ENCODE measurements at places on chromosomes 12 and 14.
A peak's percentile ranks its signal among the peaks of the same experiment; 100 is the strongest.

DNA sequence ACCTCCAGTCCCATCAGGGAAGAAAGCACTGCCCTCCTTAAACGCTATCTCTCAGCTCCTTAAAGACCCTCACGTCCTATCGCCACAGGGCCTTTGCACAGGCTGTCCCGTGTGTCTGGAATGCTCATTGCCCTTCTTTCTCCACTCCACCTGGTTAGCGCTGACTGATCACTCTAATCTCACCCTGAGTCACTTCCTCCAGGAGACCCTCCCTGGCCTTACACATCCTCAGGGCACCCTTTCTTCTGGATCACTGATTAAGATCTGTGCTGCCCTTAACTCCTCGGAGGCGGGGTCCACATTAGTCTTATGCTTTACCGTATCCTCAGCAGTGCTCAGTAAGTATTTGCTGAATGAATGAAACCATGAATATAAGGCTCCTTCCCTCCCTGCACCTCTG, 94.7 kb downstream of the SYNE3 start:
- DNase-seq = no peak

GRCh38 chr14:58789736-58790135, 152.0 kb downstream of the DACT1 start:
- no peak for DNase-seq

DNA sequence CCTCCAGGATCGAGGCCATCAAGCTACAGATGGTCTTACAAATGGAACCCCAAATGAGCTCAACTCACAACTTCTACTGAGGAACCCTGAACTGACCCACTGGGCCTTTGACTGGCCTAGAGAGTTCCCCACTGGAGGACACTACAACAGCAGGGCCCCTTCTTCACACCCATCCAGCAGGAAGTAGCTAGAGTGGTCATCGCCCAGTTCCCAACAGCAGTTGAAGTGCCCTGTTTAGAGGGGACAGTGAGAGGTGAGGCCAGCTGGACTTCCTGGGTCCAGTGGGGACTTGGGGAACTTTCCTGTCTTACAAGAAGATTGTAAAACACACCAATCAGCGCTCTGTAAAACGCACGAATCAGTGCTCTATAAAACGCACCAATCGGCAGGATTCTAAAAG, 247.9 kb upstream of the BTG1 start:
- no peak for DNase-seq

- no peak for DNase-seq
Measured at GRCh38 chr14:76647697-76648298, 113.5 kb upstream of the VASH1 start.

- no peak for DNase-seq
Measured at GRCh38 chr12:29725587-29726320, 58.0 kb downstream of the TMTC1 start.

DNA sequence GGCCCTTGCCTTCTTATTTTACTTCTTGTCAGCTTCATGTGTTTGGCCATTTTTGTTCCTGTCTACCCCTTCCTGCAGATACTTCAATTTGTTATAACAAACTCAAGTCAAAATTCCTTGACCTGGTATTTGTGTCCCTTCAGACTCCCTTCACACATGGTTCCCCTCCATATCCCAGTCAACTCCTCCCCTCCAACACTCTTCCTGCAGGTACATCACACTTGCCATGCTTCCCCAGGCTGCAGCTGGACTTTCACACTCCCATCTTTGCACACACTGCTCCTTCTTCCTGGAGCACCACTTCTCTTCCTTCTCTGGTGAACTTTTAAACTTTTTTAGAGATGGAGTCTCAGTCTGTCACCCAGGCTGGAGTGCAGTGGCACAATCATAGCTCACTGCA, 18.9 kb upstream of the FIGNL2 start:
- DNase-seq = no peak

GRCh38 chr14:37585101-37585511, 9.9 kb downstream of the FOXA1 start:
- DNase-seq = no peak

DNA sequence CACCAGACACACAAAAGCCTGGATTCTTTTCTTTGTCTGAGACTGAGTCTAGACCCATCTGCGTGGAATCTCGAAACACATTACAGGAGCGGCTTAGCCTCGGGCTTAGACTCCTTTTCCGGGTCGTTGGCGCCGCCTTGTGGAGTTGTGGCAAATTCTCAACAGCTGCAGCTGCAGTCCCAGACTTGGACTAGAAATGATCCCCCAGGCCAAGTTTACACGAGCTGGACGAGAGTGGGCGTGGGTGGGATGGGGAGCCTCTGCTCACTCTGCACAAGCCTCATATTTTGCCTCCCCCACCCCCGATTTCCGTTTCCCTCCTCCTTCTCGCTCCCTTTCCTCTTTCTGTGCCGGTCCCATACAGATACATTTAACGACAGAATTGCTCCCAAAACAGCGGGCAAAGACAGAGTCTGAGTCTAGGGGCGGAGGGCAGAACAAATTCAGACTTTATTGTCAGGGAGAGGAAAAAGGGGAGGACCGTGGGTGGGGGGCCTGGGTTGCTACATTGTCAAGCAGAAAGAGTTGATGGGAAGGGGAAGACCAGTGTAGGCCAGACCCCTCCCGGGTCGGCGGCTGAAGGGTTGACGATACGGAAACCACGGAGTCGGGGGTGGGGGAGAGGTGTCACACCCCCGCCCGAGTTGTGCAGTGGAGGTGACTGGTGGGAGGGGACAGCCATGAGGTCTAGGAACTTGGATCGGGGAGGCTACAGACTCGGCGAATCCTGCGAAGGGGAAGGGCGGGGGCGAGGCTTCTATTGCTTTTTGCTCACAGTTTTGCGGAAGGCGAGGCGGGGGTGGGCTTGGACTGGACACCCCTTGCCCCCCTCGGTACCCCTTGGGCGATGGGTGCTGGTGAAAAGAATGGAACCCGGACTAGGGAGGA, 4.7 kb upstream of the GPR84 start:
- peak; percentile 100 for DNase-seq

GRCh38 chr14:101855958-101856357, 94.4 kb downstream of the PPP2R5C start:
- no peak for DNase-seq

DNA sequence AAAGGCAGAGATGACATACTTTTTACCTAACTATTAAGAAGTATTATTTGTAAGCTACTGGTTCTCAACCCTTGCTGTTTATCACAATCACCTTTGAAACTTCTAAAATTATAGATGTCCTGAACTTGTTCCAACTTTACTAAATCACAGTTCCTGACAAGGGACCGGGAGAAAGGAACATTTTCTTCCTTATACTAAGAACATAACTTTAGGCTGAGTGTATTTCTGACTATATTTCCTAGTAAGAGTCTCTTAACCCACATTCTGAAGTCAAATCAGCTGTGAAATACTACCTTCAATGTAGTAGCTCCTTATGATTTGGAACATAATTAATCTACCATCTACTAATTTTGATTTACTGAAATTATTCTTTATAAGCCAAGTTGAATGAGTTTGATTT, 80.2 kb downstream of the BAZ1A start:
- DNase-seq = no peak

DNA sequence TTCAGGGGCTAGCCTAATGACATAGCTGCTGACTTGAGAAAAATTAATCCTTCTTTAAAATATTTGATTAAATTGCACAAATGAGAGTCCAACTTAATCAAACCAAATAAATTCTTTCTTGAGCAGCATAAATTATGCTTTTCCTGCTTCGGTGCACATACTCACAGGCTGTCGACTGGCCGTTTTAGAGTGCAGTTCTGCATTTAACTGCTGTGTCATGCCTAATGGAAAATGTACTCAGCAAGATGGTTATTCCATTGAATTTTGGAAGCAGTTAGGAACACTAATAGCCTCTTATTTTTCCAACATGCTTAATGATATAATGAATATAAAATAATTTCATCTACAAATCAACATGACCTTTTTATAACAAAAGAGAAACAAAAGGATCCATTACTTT, 266.1 kb upstream of the LRIG3 start:
- no peak for DNase-seq

DNA sequence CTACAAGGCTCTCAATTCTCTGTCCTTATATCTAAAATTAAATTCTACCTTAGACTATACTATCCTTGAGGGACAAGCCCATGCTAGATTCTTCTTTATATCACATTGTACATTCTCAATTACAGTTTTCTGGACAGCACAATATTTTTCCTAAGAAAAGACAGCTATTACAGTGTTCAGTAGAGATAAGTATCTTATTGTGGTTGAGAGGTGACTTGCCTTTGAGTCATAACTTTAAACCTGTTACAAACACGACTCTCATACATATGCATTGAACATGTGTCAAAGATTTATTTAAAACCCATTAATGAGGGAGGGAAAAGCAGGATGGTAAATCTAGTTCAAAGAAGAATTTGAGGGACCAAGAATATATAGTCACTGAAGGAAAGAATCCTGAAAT, 61.1 kb downstream of the TPH2 start:
- no peak for DNase-seq

GRCh38 chr12:15721316-15722115, 67.7 kb downstream of the EPS8 start:
- no peak for DNase-seq

DNA sequence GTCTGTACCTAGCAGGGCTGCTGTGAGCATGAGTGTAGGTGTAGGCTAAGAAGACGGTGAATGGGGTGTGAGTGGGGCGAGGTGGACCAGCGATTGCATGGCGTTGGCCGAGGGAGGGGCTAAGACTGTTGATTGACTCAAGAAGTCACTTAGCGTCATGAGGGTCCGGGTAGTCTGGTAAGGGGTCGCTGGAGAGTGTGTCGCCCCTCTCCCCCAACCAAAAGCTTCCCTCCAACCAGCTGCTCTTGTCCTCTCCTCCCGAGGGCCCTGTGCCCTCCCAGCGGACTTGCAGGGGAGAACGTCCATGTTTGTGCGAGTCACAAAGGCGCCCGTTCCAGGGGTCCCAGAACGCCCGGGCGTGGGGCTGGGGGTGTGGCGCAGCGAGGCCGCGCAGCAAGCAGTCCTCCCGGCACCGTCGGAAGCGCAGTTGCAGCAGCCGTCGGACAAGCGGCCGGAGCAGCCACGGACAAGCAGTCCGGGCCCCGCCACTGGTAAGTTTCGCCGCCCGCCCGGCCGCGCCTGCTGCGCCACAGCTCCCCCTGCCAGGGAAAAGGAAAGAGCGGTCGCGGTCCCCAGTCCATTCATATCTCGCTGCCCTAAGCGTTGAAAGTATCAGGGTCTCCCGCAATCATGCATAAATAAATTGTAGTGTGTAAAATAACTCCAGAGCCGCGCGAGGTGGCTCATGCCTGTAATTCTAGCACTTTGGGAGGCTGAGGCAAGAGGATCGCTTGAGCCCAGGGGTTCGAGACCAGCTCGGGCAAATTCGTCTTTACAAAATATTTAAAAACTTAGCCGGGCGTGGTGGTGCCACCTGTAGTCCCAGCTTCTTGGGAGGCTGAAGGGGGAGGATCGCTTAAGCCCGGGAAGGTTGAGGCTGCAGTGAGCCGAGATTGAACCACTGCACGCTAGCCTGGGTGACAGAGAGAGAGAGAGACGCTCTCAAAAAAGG, at the start of gene CCDC63:
Gene CCDC63, plus strand, starts transcription at position 373 of the 952 bp plus-strand sequence. CDS start 5,968 bp downstream, outside the sequence.
- no peak for DNase-seq

DNA sequence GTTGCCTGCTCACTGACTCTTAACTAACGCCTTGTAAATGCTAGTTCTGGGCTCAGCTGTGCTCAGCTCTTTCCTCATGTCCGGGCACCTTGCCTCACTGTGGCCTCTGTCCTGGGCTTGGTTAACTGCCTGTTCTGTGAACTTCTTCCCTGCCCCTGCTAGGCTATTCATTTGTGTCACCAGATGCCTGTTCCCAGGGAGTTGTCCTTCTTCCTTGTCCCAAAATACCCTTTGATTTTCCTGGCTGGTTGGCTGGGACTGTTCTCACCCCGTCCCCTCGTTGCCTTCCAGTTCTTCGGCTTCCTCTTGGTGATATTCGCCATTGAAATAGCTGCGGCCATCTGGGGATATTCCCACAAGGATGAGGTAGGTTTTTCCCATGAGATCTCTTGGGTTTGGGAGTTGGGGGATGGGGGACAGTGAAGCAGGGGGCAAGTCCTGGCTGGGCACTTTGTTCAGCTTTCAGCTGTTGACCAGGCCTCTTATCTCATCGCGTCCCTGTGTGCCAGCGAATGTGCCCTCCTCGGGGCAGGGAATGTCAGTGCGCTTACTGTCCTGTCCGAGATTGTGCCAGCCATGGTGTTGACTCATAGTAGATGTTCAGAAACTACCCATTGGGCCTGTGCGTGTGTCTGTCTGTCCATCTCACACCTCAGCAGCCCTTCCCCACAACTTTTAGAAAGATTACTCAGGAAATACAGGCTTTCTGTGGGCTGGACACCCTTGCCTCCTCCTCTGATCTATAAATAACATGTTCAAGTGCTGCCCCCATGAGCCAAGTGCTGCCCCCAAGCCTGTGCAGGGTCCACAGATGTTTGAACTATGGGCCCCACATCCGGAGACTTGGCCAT, 33.1 kb downstream of the CD9 start:
- no peak for DNase-seq

GRCh38 chr12:109137055-109137454, 20.7 kb downstream of the ACACB start:
- DNase-seq = no peak

DNA sequence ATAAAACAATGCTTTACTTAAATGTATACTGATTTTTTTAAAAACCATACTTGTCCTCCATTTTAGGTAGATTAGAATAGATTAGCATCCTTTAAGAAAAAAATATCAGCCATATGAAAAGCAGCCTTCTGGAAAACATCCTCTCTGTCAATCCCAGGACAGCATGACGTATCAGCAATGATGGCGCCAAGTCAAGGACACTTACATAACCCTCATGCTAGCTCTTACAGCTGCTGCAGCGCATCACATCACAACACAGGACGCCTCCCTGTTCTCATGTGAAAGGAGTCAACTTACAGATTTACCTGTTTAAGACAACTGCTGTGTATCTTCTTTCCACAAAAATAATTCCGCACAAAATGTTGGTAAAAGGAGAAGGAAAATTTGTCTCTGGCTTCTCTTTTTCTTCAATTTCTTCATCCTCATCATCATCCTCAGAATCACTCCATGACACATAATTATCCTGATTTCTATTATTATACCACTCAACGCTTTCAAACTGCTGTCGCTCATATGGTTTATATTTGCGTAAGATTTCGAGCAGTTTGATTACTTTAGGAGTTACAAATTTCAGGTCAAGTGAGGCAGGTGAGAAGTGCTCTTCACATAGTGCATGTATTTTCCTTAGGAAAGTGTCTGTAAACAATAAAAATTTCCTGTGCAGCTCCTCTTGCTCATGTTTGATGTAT, 33.3 kb downstream of the DICER1 start:
- no peak for DNase-seq

Data from T1000 (cell line).